SJCRH30 (cell line): ENCODE measurements at places on chromosomes 6 and 20. TPM values are rescaled to one million over a fixed set of nuclear protein-coding genes. Genes with fewer than 3 reads are reported as not detected.

SMPDL3A gene
- 22.8 and 27.8 TPM in 2 replicates for total RNA-seq

CST11 gene
- not detected in 2 replicates for total RNA-seq

TRAPPC3L gene
- not detected in 2 replicates for total RNA-seq

BPI gene
- total RNA-seq, result 0.06 TPM in 1 of 2 replicates, not detected in the other

CST9 gene
- not detected in 2 replicates for total RNA-seq

HTR1E gene
- not detected in 2 replicates for total RNA-seq

IPCEF1 gene
- 1.5 and 2.3 TPM in 2 replicates for total RNA-seq

IL20RA gene
- 0.13 and 0.22 TPM in 2 replicates for total RNA-seq

POPDC3 gene
- 57.9 and 59.6 TPM in 2 replicates for total RNA-seq

FGD2 gene
- not detected in 2 replicates for total RNA-seq

BPIFB1 gene
- not detected in 2 replicates for total RNA-seq

PPIL6 gene
- total RNA-seq, result 0.28 TPM in 1 of 2 replicates, not detected in the other
